ENCODE measurements at places on chromosomes 2 and 18.
A peak's percentile ranks its signal among the peaks of the same experiment; 100 is the strongest.

DNA sequence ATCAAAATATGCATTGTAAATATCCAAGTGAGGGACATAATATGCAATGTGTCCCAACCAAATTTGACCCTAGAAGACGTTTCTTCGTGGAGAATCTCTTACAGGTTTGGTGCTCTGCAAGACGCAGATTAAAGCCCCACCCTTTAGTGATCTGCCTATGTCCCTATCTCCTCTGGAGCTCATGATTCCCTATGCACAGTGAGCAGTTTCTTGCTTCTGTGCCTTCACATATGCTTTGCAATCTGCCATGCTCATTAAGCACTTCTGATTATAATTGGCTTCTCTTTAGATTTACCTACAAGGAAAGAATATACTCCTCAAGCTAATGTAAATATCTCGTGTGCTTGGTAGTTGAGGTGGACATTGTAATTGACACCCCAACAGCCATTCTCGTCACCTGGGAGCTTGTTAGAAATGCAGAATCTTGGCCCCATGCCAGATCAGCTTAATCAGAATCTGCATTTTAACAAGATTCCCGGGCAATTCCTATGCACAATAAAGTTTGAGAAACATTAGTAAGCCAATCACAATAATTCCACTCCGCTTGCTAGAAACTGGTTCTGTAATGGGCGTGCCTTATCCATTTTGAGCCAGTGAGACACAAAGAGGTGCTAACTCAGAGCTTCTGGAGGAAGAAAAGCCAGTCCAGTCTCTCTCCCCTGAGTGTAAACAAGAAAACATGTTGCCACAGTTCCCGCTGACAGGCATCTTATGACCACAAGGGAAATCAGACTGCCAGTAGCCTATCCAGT, 2.8 kb upstream of the PUM2 start:
- DNase-seq: no peak

GRCh38 chr18:51128533-51128932, 68.9 kb downstream of the MEX3C start:
- DNase-seq: no peak

DNA sequence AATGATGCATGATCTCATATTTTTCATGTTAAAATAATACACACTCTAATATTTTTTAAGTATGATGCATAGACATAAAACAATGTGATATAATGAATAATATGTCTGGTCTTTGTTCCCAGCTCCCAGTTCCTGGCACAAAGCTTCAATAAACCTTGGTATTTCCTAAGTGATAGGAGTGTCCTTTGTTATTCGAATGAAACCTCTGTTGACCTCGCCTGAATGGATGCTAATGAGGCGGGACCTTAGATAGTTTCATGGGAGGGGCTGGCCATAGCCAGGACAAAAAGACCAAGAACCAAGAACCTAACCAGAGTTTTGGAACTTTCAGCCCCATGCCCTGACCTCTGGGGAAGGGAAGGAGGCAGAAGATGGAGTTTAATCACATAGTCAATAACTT, 257.7 kb upstream of the COPS8 start:
- no peak for DNase-seq

DNA sequence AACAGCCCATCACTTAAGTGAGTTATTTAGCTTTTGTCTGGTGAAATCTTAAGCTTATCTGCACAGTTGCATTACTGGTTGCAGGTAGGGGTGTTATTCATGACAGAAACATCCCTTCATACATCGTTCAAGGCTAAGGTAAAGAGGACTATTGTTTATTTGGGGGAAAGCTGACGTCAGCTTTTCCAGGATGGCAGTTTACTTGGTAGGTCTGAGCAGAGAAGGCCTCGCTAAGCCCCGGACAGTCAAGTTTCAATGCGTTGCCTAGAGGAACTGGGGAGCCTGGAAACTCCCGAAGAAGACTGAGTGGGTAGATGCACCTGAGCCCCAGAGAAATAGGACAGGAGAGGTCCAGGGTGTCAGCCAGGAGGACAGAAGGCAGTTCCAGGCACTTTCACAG, 2.2 kb downstream of the RNU4ATAC start:
- no peak for DNase-seq

- DNase-seq: no peak
Measured at GRCh38 chr2:223396993-223397392, 205.2 kb downstream of the SCG2 start.

DNA sequence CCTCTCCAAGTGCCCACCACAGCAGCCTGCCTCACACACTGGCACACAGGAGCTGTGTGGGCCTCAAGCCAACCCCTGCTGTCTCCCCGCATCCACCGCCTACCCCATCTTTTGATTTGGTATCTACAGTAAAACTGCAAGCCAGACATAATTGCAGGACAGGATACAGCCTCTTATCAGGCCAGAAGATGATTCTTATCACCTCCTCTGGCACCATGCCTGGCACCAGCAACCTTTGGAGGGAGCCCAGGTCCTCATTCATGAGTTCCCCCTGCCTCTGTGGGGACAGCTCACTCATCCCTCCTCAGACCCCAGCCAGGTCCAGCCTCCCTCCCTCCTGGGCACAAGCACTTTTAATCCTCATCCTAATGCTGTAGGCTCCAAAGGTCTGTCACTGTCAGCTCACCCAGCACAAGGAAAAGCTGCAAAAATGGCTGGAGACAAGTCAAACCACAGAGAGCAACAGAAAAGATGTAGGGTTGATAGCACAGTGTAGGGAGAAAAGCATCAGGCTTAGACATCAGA, 9.7 kb downstream of the RAB11FIP5 start:
- DNase-seq: no peak

- no peak for DNase-seq
Measured at GRCh38 chr2:550860-551567, 126.2 kb downstream of the TMEM18 start.

DNA sequence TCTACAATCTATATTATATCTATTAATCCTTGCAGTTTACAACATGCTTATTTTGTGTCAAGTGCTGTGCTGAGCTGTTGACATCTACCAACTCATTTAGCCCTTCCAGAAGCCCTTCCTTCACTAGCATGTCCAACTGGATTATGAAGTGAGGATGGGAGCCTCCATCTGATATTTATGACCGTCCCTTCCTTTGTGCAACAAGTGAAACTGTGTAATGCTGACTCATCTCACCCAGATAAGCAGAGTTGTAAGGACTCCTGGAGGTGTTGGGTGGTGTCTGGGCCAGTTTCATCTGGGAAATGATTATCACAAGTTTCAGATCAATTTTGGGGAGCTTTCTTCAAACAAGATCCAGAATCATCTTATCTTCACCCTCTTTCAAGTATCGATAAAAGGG, 156.6 kb upstream of the ETAA1 start:
- DNase-seq: no peak

DNA sequence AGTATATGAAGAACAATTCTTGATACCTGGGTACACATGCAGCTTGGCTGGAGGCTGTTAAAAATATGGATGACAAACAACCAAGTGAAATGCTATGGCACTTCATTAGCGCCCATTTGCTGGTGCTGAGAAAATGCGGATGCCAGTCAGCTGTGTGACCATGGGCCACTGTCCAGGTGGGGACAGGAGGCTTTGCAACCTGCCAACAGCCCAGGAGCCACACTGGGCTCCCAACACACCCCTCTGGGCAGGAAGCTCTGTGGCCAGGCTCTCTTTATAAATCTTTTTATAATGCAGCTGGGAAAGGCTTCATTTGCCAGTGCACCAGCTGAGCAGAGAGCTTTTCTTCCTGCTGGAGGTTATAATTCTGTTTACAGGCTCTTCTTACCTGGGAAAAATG, 19.9 kb downstream of the RNF144A start:
- no peak for DNase-seq

- no peak for DNase-seq
Measured at GRCh38 chr2:227280895-227281294, 44.2 kb upstream of the MFF start.

- DNase-seq: peak; percentile 20
Measured at GRCh38 chr2:188623995-188624643, 332.4 kb downstream of the GULP1 start.
